Mucosa of descending colon (tissue), 3 donors: ENCODE measurements at places on chromosomes 3 and 15. TPM values are rescaled to one million over a fixed set of nuclear protein-coding genes. Genes with fewer than 3 reads are reported as not detected.
A peak's percentile ranks its signal among the peaks of the same experiment; 100 is the strongest.

- no peak for DNase-seq
Measured at GRCh38 chr3:46811615-46812236, 51.5 kb downstream of the MYL3 start.

GRCh38 chr3:8964436-8965370 is 1.4 kb upstream of the RAD18 start:
- DNase-seq = peak; percentile 53

DNA sequence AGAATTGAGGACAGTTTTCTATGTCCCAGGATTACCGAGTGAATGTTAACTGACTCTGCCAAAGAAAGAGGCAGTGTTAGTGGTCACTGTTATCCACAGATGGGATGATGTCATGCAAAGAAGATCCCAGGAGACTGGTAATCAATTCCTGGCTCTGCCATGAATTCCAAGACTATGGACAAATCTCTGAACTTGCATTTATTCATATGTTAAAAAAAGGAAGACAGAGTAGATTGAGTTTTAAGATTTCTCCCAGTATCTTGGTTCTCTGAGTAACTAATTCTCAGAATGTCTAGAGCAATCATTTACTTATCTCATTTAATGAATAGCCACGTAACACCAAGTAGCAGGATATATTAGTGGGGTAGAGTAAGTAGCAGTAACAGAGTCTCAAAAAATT is 11.5 kb upstream of the MAP3K13 start:
- DNase-seq = no peak

Gene FOXP1
- 217 TPM for total RNA-seq

- DNase-seq = no peak
Measured at GRCh38 chr3:27680517-27681246, 41.4 kb downstream of the EOMES start.

GRCh38 chr3:132788301-132788671 is 66.1 kb upstream of the NPHP3 start:
- DNase-seq = peak; percentile 7

GRCh38 chr3:51304230-51304629 is 80.9 kb upstream of the MANF start:
- no peak for DNase-seq

DNA sequence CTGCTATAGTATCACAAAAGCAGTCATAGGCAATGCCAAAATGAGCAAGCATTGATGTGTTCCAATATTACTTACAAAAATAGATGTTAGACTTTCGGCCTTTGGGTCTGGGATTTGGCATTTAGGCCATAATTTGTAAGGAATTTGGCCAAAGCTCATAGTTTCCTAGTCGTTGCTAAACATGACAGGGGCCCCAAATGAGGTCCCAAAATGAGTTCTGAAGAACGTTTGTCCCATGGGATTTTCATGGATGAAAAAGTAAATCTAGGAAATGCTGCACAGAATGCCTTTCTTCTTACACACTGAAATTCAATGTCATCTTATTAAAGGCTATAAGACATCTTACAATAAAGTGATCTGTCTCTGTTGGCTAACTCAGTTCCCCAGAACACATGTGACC is 456.0 kb downstream of the CNTN4 start:
- DNase-seq = no peak

DNA sequence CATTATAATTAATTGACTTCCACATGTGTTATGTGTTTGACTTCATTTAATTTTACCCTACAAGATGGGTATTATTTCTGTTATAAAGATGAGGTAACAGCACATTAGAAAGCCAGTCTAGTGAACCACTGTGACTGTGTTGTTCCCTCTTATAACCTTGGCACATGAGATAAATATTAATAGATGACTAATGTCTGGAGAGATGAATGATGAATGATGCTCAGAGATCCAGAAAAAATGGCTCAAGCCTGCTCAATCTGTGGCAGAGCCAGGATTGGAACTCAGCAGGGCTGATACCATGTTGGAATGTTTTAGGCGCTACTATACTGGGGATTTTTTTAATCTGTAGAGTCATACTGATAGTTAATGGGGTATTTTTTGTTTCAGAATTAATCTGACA is 118.8 kb upstream of the PTX3 start:
- no peak for DNase-seq
